ENCODE measurements at places on chromosomes 1 and 21.

DNA sequence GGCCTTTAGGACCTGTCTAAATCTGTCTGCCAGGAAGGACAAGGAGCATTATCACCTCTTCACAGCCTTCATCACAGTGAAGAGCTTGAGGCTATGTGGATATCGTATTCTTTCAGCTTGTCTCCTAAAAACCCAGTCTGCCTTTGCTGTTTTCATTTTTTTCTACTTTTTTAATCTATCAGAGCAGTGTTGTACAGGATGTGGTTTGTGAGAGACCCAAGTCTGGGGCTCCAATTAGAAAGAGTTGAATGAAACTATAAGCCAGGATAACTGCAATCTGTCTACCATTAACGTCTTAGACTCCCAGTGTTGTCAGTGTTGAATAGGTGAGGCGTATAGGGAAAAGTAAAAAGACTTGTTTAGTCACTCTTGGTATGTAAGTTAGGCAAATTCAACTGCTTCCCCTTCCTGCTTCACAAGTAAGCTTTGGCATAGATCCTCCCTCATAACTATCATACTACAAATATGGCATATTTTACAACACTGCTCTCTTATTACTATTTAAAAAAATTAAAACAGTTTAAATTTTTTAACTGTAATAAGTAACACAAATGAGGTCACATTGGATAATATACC, 1225.8 kb upstream of the PRMT6 start:
- DNase-seq, result no peak

GRCh38 chr21:15159382-15160020, 94.7 kb upstream of the NRIP1 start:
- DNase-seq, result no peak

DNA sequence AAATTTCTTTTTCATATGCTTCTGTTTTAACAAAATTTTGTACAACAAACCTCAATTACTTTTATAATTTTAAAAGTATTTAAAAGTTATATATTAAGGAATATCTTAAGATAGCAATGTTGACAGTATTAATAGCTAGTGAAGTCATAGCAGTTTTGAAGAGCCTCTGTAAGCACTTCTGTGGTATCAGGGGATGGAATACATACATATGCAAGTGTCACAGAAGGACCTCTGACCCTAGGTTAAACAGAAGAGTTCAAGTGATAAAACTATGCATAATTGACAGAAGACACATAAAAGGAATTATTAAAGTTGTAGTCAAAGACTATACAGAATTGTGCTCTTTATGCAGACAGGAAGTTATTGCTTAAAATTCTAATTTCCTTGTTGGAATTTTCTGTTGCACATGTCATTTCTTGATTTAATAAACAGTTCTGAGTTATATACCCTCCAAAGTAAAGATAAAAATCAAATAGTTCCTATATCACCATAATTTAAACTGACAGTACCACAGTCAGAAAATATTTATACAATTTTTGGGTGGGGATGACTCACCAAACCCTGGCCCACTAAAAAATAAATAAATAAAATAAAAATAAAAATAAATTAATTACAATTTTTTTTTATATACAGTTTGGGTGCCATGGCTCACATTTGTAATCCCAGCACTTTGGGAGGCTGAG, 27.1 kb downstream of the IPP start:
- no peak for DNase-seq

DNA sequence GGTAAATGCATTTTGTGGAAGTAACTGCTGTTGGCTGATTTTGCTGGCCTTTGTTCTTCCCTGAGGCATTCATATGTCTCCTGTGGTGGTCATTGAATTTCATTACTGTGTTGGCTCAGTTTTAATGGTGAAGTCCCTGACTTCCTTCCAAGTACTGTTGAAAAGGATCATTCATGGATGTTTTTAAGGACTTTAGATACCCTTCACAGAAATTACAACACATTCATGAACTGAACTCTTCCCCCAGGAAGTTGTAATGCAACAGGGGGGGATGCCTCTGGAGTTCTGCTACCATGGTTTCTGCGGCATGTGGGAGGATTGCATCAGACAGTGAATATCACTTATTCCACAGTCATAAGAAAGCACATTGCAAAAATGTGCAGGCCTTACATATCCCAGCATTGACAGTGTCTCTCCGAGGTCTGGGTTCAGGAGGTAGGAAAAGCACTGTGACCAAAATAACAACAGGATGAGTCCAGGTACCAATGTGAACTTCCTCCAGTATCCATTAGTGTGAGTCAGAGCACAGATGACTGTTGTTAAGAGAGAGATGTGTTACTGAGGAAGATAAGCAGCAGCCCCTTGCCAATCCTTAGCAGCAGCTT, 2.1 kb upstream of the RAB3GAP2 start:
- no peak for DNase-seq

DNA sequence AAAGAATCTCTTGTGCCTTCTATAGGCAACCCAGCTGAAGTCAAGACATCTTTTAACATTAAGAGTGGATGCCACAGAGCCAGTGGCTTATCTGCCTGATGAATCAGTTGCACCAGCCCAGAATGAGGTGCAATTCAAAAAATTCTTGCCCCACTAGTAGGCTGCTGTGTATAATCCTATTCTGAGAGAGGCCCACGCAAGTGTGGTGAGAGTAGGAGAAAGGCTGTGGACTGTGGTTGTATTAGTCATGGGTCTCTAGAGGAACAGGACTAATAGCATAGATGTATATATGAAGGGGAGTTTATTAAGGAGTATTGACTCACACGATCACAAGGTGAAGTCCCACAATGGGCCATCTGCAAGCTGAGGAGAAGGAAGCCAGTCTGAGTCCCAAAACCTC, 216.4 kb downstream of the LTN1 start:
- DNase-seq, result peak; percentile 46

DNA sequence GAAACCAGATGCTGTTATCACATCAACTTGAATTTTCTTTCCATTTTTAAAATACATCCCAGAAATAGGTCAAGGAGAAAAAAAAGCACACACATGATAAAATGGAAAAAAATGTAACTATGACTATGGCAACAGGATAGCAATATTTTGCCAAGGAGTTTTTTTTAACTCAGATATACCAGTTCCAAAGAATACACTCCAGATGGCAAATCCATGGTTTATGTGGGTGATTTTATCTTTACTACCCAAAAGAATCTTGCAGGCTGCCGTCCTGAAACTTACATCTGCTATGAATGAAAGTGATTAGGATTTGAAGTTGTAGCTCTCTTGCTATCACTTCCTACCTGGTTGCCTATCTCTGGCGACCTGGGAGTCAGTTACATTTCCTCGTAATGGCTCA, 91.0 kb upstream of the PLPPR4 start:
- DNase-seq, result no peak

GRCh38 chr1:223298701-223299100, 65.3 kb downstream of the SUSD4 start:
- no peak for DNase-seq

DNA sequence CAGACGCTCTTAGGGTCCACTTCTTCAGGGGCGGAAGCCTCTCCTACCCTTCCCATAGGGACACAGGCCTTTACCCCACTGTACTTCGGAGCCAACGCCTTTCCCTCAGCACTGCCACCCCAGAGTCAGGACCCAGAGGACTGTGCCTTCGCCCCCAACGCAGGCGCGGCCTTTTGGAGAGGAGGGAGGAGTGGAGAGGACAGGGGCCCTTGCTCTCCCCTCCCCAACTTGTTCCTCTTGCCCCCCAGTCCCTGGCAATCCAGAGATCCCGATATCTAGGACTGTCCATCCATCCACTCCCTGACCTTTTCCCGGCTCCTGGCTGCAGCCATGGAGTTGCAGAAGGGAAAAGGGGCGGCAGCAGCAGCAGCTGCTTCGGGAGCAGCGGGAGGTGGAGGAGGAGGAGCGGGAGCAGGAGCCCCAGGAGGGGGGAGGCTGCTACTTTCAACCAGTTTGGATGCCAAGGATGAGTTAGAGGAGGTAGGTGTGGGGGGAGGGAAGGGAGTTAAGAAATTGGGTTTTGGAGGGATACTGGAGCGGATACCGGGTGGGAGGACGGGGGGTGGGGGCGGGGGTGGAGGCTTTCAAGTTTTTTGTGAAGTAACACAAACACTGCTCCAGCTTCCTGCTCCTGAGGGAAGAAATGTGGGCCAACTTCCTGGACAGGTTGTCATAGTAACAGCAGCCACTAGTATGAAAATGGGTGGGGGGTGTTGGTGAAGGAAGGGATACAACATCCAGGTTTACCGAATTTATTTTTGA, 636 bp downstream of the INTS3 start:
- DNase-seq, result peak; percentile 40

Data from fibroblast of gingiva (primary cell).